BJ (cell line): ENCODE measurements at places on chromosomes 16 and 17.

DNA sequence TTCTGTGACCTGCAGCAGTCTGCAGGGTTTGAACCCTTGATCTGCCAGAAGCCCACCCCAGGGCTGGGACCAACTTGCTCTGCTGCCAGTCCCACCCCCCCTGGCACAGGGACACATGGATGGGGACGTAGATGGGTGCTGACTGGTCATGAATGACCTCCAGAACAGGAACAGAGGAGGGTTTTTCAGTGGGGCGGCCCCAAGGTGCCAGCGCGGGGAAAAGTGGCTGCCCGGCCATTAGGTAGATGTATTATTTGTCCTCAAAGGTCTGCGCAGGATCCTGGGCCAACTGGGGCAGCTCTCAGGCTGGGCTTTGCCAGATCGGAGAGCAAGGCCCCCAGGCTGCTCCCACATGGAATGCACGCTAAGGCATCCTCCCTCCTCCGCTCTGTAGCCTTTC lies 265.2 kb upstream of the TNRC6C start:
- no peak for DNase-seq

DNA sequence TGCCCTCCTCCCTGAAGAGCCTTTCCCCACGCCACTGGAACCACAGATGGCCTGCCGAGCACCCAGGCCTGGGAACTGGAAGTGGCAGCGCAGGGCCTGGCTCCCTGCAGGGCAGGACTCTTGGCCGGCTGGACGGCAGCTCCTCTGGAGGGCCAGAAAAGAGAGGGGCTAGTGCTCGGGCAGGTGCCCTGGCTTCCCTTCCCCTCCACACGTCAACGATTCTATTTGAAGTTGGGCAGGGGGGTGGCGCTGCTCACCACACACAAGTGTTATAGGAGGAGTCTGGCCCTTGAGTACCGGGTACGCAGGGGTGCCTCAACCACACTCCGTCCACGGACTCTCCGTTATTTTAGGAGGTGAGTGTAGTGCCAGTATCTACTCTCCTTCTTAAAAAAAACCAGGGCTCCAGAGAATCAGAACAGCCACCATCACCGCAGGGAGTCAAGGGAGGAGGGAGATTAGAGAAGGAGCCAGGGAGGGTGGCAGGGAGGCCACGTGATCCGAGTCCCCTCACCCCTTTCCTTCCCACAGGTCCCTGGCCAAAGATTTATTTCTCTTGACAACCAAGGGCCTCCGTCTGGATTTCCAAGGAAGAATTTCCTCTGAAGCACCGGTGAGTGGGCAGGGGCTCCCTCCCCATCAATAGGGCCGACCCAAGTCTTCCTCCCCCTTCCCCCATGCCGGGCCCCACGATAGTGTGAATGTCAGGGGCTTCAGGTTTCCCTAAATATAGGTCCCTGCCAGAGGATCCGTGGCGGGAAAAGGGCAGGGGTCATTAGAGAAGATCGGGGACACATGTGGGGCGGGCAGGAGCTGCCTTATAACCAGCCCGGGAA lies 1.4 kb upstream of the ALDOA start:
- no peak for DNase-seq

DNA sequence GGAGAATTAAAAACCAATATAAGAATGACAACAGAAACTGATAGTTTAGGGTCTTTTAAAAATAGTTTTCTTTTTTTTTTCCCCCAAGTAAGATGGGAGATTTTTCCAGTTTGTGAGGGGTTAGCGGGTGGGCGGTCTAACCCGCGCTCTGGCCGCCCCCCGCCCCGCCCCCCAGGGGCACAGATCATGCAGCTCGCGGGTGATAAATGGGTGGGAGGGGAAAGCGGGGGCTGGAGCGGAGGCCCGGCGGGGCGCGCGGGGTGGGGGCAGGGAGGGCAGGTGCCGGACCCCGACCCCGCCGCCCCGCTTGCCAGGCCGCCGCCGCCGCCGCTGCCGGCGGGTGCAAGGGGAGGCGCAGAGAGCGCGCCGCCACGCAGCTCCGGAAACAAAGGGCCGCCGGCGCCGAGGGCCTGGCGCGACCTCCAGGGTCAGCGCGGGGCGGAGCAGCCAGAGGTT lies 60.1 kb upstream of the GSE1 start:
- no peak for DNase-seq

DNA sequence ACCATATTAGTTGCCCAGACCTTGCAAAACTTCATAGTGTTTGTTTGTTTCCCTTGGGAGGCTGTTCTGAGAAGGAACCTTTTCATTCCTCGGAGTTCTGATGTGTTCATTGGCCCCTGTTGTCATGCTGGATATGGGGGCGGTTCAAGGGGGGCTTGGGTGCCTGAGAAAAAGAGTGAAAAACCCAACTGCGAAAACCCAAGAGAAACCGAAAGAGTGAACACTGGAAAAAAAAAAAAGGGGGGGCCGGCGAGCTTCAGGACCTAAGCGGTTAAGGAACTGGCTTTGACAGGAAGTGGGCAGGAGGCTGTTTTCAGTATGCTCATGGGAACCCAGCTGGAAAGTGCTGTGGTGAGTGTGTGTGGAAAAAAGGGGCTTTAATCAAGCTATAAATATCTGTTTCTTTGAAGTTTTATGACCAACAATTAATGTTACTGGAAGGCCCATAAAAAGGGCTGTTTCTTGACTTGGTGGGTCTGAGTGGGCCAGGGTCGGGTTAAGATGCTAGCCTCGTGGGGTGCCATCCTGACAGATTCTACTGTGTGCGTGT lies 510.7 kb downstream of the MAF start:
- DNase-seq: no peak

GRCh38 chr16:4609200-4610010 lies 5.3 kb downstream of the UBALD1 start:
- DNase-seq: no peak

- DNase-seq: no peak
These were observed 13.3 kb downstream of the C16orf90 start for GRCh38 chr16:3481696-3482658.

DNA sequence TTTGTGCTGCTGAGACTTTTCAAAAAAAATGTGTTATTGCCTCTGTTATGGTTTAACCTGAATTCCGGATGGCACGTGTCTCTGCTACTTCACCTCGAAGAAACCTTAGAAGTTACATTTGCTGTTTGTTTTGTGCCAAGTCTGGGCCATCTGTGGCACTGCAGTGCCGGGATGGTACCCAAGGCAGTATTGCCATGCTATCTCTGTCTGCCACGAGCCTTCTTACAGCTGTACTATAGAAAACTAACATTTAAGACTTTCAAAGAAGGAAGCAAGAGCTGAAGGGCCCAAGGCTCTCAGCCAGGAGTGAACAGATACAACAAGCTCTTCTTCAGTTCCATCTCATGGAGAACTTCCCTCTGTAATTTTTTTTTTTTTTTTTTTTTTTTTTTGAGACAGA lies 73.7 kb upstream of the NOL11 start:
- DNase-seq: no peak

GRCh38 chr16:2036200-2036966 lies 9.7 kb downstream of the NHERF2 start:
- DNase-seq: no peak
